Fibroblast of skin of left quadriceps (primary cell): ENCODE measurements at places on chromosomes 1 and 21.
A peak's percentile ranks its signal among the peaks of the same experiment; 100 is the strongest.

DNA sequence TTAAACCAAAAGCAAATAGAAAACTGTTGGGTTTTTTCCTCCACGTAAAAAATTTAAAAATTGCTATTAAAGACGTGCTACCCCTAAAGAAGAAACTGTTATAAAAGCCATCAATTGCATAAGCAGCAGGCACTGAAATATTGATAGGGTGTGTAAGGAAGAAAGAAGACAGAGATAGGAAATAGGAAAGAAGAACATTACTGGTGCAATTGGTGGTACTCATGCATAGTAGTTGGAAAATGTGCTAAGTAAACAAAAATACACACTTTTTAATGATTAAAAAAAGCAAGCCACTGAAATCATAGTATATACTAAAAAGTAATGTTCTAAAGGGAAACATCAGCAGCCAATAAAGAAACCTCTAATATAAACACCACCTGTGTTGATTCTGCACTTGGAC lies 52.8 kb upstream of the ANGPTL3 start:
- no peak for DNase-seq

GRCh38 chr1:97074771-97075170 lies 353.2 kb downstream of the PTBP2 start:
- DNase-seq: no peak

DNA sequence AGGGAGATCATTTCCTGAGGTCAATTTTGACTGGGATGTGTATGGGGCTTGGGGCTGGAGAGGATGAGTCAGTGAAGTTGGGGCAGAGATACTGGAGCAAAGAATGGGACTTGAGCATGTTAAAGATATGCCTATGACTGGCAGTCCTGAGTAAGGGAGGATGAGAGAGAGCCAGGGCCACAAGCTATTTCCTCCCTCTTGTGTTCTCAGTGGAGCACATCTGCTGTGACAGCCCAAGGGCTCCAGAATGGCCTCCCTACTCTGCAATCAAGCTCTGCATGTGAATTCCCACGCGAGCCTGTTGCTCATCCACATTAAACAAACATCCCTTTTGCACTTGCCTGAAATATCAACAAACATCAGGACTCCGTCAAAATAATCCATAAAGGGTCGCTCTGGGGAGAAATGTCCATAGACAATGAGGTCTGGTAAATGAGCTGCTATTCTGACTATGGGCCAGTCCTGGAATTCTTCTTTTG lies 9.2 kb downstream of the ADCY10 start:
- DNase-seq: peak; percentile 28

DNA sequence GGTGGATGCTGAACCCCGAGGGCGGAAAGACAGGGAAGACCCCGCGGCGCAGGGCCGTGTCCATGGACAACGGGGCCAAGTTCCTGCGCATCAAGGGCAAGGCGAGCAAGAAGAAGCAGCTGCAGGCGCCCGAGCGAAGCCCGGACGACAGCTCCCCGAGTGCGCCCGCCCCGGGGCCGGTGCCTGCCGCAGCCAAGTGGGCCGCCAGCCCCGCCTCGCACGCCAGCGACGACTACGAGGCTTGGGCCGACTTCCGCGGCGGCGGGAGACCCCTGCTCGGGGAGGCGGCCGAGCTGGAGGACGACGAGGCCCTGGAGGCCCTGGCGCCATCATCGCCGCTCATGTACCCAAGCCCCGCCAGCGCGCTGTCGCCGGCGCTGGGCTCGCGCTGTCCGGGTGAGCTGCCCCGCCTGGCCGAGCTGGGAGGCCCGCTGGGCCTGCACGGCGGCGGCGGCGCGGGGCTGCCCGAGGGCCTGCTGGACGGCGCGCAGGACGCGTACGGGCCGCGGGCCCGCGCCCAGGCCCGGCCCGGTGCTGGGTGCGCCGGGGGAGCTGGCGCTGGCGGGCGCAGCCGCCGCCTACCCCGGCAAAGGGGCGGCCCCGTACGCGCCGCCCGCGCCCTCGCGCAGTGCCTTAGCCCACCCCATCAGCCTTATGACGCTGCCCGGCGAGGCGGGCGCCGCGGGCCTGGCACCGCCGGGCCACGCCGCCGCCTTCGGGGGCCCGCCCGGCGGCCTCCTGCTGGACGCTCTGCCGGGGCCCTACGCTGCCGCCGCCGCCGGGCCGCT lies 20.7 kb downstream of the FOXO6 start:
- no peak for DNase-seq

DNA sequence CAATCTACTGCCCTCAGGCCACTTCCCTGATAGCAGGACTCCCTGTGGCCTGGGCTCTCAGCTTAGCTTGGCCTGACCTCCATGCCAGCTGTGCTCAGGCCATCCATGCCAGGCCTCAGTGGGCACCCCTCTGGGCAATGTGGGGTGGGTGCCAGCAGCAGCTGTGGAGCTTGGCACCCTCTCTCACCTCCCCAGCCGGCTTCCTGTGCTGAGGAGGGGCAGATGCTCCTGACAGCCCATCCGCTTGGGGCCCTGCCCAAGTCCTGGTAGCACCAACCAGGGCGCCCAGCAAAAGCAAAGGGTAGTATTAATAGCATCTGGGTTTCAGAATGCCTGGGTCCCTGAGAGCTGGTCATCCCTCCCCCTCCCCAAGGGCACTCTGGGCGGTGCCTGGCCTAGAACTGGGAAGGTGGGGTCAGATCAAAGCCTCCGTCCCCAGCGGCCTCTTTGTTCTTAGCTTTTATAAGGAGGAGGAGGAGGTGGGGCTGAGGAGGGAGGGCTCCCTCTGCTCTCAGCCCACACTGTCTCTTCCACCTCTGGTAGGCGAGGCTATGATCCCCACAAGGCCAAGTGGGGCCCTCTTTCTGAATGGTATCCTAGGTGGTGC lies 6.1 kb downstream of the EFNA4 start:
- DNase-seq: no peak

- peak; percentile 93 for DNase-seq
These were observed 211.7 kb upstream of the PTGFR start for GRCh38 chr1:78279051-78279450.

DNA sequence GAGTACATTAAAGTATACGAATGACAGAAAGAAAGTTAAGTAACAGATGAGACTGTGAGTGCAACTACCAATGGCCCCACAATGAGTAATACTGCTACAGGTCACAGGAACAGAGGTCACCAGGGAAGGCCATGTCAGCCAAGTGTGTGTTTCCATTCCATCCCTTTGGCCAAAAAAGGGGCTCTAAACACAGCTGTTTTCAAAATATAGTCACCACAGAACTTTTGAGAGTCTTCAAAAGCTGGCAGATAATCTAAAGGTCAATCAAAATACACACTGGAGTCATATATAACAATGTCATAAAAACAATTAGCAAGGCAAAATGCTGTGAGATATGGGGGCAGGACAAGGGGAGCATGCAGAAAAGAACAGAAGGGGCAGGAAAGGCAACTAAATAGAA lies 10.2 kb downstream of the USP24 start:
- DNase-seq: no peak

- DNase-seq: no peak
These were observed 2.5 kb upstream of the TAF13 start for GRCh38 chr1:109078317-109078716.

GRCh38 chr1:67708606-67709005 lies 23.6 kb downstream of the GADD45A start:
- no peak for DNase-seq

GRCh38 chr1:229950020-229950419 lies 117.0 kb upstream of the GALNT2 start:
- no peak for DNase-seq

DNA sequence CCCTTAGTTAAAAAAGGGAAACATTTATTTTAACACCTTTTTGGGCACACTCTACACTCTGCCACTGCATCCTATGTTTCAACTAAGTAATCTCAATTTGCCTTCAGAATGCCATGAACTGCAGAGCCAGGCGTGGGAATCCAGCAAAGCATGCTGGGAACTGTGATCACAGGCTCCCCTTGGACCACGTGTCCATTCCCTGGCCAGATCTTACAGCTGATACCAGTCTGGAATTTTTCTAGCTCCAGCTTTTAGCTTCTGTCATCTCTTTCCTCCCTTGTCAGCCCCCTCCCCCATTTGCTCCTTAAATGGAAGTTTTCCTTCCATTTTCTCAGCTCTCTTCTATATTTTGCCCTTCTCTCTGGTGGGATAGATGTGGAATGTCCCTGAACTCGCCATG lies 29.4 kb downstream of the RCSD1 start:
- DNase-seq: no peak

- DNase-seq: no peak
These were observed 7.7 kb downstream of the SLC37A1 start for GRCh38 chr21:42521384-42521783.

DNA sequence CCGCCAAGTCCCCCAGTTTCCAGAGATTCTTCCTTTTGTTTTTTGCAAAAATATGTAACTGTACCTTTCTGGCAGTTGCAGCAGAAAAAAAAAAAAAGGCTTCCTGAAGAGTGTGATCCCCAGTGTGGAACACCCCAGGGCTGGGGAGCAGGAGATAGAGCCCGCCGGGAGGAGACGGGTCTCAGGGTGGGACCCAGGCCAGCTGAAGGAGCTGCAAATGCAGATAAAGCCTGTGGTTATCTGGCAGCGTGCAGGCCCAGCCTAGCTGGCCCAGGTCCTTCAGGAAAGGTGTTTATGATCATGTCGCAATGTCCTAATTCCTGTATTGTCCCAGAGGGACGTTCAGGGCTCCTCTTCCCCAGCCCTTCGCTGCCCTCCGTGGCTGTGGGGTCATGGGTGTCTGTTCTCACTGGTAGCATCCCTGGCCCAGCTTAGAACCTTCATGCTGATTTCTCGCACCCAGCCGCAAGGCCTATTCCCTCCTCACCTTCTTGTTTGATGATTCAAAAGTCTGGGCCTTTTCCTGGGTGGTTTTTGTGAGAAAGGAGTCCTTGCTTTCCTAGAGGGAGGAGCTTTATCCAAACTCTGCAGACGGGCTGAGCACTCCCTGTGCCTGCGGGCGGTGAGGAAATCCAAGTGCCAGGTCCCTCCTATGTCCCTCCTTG lies 26.2 kb downstream of the RNF187 start:
- DNase-seq: no peak

- no peak for DNase-seq
These were observed 18.6 kb downstream of the S100A7A start for GRCh38 chr1:153434746-153435455.

GRCh38 chr21:28754127-28754611 lies 238.5 kb downstream of the LTN1 start:
- peak; percentile 68 for DNase-seq

DNA sequence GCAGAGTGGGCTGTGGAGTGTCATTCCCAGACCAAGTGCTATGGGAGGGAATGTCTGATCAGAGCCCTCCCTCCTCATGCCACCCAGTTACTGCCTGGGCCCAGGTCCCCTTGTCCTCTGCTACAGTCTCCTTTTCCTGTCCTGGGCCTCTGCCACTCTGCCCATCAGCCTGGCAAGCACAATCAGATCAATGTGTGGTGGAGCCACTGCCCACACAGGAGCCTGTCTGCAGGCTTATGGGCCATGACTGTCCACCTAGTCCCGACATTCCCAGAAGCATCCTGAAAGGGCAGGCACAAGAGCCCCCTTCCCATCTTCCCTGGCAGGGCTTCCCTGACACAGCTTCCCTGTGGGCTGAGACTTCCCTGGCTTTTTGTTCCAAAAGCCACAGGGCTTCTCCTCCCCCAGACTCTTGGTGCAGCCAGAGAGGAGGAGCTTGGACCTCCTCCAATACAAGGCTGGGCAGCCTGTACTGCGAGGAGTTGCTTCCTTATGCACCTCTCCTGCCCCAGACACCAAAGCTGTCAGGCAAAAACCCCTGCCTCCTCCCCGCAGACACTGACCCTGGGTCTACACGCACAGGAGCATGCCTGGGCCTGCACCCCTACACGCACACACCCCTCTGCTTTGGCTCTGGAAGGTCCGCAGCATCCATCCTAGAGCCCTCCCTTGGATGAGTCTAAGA lies 29.2 kb upstream of the CNTN2 start:
- DNase-seq: peak; percentile 11

GRCh38 chr21:41156142-41156541 lies 11.8 kb upstream of the BACE2 start:
- no peak for DNase-seq

DNA sequence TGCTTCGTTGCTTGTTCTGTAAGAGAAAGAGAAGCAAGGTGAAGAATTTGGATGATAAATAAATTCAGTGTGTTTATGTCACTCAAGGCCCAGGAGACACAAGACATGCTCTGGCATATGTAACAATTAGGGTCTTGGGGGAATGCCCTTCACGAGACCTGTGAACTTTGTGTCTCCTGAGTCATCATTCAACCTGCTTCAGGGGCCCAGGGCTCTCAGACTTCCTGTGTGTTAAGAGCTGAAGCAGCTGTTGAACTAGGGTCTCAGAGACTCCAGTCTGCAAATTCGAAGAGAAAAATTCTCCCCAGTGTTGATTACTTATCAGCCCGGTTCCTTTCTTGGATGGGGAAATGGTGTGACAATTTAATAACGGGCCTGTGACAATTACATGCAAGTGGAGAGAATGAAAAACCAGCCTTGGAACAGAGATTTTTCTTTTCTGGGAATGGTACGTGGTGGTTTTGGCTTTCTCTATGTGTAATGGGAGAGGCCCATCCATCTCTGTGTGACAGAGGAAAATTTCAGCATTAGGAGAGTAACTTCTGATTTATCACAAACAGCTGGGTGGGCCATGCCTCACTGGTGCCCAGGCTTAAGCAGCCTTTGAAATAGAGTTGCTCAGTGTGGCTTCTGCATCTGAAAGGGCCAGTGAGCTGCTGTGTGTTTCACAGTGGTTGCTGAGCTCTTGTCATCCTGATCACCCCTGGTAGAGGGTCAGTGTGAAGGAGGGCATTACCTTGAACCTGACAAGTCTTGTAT lies 22.4 kb downstream of the HUNK start:
- DNase-seq: no peak

GRCh38 chr1:207822124-207822601 lies 70.3 kb downstream of the CD46 start:
- no peak for DNase-seq

- DNase-seq: no peak
These were observed 34.9 kb downstream of the ETS2 start for GRCh38 chr21:38840456-38841300.

- no peak for DNase-seq
These were observed 8.4 kb upstream of the IL12RB2 start for GRCh38 chr1:67299296-67299695.

GRCh38 chr1:117499071-117499470 lies 106.8 kb upstream of the TENT5C start:
- DNase-seq: no peak
